Naive thymus-derived CD4-positive, alpha-beta T cell (primary cell): ENCODE measurements at places on chromosomes 4 and X.

GRCh38 chrX:129690435-129690834 is 35.7 kb upstream of the APLN start:
- DNase-seq = no peak

DNA sequence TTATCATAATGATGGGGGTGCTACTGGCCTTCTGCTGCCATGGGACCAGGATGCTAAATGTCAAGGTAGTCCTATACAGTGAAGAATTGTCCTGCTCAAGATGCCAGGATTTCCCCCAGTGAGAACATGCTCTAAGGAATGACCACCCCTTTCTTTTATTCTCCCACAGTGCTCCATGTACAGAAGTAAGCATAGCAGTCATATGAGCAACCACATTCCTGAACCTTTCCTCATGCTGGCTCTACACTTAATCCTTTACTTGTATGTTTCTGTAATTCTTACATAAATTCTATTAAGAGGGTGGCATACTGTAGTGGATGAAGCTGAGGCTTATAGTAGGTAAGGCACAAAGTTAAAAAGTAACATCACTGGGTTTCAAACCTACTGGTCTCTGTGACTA is 20.2 kb downstream of the CYP2U1 start:
- no peak for DNase-seq

- DNase-seq = no peak
These were observed 54.7 kb upstream of the PRDM8 start for GRCh38 chr4:80142394-80143306.

- DNase-seq = no peak
These were observed 43.8 kb downstream of the HPGDS start for GRCh38 chr4:94298725-94299252.
